ENCODE measurements at places on chromosomes 1 and 21. TPM values are rescaled to one million over a fixed set of nuclear protein-coding genes. Genes with fewer than 3 reads are reported as not detected.

The CLDN14 gene
- total RNA-seq: 0.49 TPM

The ITGB2 gene
- total RNA-seq: not detected

The C1orf226 gene
- 1.7 TPM for total RNA-seq

The CELSR2 gene
- 0.44 TPM for total RNA-seq

The TP73 gene
- not detected for total RNA-seq

The RGS4 gene
- 421 TPM for total RNA-seq

The THEM5 gene
- not detected for total RNA-seq

The TCHH gene
- 0.06 TPM for total RNA-seq

The SPRR4 gene
- not detected for total RNA-seq

The ALPL gene
- total RNA-seq: 104 TPM

The KRTAP19-1 gene
- total RNA-seq: not detected

The LCE2D gene
- total RNA-seq: not detected

The LMOD1 gene
- total RNA-seq: 5.7 TPM

The VSIG8 gene
- total RNA-seq: not detected

The MLLT11 gene
- total RNA-seq: 0.94 TPM

The S100A2 gene
- 1.9 TPM for total RNA-seq

The OR1C1 gene
- total RNA-seq: not detected

The FCGR3A gene
- total RNA-seq: not detected

The LCE1B gene
- total RNA-seq: not detected

The DCST1 gene
- not detected for total RNA-seq

The SAMD11 gene
- total RNA-seq: 12.5 TPM

The RHOU gene
- total RNA-seq: 17.7 TPM

The CFHR2 gene
- not detected for total RNA-seq

The EVA1C gene
- total RNA-seq: 25.0 TPM

The OR2G6 gene
- not detected for total RNA-seq

The RYR2 gene
- 0.25 TPM for total RNA-seq

The C1QB gene
- not detected for total RNA-seq

The KRTAP7-1 gene
- not detected for total RNA-seq

The FCGR2B gene
- total RNA-seq: not detected

The TTC24 gene
- total RNA-seq: not detected

The FCN3 gene
- total RNA-seq: 0.29 TPM

The WNT3A gene
- total RNA-seq: not detected

The C1orf115 gene
- 0.75 TPM for total RNA-seq

The PBXIP1 gene
- 65.3 TPM for total RNA-seq

The SGIP1 gene
- 0.05 TPM for total RNA-seq

The HSF2BP gene
- total RNA-seq: 1.6 TPM

The HES4 gene
- 4.9 TPM for total RNA-seq

The NEGR1 gene
- total RNA-seq: 5.6 TPM

The GBP4 gene
- 0.94 TPM for total RNA-seq

The CACNA1S gene
- total RNA-seq: not detected

The PGLYRP4 gene
- not detected for total RNA-seq

The LCE1F gene
- total RNA-seq: not detected

The FALEC gene
- not detected for total RNA-seq

The AVPR1B gene
- total RNA-seq: not detected

Measured in cardiac ventricle fibroblast (primary cell).